Lung (tissue), 17 donors: ENCODE measurements at places on chromosomes 6 and 20. TPM values are rescaled to one million over a fixed set of nuclear protein-coding genes. Genes with fewer than 3 reads are reported as not detected.

GRCh38 chr6:123211777-123212545, 215.9 kb downstream of the CLVS2 start:
- H3K4me3 ChIP-seq, result no peak overlapping the region
- H3K4me1 ChIP-seq, result no peaks in the 10 kb centered on the region
- DNase-seq, result no peak

DNA sequence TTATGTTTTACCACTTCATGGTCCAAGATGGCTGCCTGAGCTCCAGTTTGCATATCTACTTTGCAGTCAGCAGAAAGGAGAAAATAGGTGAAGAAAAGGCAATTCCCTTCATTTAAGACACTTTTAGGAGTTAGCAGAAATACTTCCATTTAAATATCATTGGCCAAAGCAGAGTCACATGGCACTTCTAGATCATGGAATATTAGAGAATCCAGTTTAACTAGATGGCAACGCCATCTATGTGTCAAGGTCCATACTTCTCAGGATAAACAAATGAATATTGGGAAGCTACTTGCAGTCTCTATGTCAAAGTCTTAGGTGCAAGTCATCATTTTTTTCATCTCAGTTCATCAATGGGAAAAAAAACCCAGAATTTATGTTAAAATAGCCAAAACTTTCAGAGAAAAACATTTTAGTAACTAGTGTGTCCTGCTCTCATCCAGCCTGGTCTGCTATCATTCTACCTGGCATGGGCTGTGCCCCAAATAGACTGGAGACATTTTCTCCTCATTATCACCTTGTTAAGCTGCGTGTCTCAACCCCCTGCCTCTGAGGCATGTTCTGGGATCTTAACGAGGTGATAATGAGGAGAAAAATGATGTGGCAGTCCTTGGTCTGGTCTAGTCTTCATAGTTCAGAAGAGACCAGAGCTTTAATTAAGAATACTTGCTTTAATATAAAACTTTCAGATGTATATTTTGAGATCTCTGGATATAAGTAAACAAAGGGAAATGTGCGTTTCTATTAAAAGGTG, 227.3 kb downstream of the TBX18 start:
- no peaks in the 10 kb centered on the region for H3K36me3 ChIP-seq
- no peaks in the 10 kb centered on the region for H3K4me1 ChIP-seq
- H3K27me3 ChIP-seq, result no peaks in the 10 kb centered on the region
- no peak for DNase-seq
- H3K27ac ChIP-seq, result no peak overlapping the region
- H3K4me3 ChIP-seq, result no peak overlapping the region

- no peaks in the 10 kb centered on the region for H3K4me1 ChIP-seq
- H3K36me3 ChIP-seq, result no peaks in the 10 kb centered on the region
- H3K27me3 ChIP-seq, result no peaks in the 10 kb centered on the region
- DNase-seq, result no peak
- no peak overlapping the region for H3K27ac ChIP-seq
- no peak overlapping the region for H3K4me3 ChIP-seq
Observed at GRCh38 chr6:164570801-164571200, 738.6 kb downstream of the C6orf118 start.

DNA sequence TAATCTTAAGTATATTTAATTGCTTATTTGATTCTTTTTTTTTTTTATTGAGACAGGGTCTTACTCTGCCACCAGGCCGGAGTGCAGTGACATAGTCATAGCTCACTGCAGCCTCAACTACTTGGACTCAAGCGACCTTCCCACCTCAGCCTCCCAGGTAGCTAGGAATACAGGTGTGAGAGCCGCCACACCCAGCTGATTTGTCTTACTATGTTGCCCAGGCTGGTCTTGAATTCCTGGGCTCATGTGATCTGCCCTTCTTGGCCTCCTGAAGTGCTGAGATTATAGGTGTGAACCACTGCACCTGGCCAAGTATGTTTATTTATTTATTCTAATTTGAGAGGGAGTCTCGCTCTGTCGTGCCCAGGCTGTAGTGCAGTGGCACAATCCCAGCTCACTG, 38.2 kb downstream of the PTPN1 start:
- no peak overlapping the region for H3K4me3 ChIP-seq
- H3K36me3 ChIP-seq, result no peaks in the 10 kb centered on the region
- no peaks in the 10 kb centered on the region for H3K27me3 ChIP-seq
- peaks cover 13% of the 10 kb centered on the region for H3K4me1 ChIP-seq

GRCh38 chr20:60237981-60238380, 279.8 kb downstream of the CDH26 start:
- no peaks in the 10 kb centered on the region for H3K36me3 ChIP-seq
- H3K4me1 ChIP-seq, result no peaks in the 10 kb centered on the region
- no peak overlapping the region for H3K4me3 ChIP-seq
- no peaks in the 10 kb centered on the region for H3K27me3 ChIP-seq

DNA sequence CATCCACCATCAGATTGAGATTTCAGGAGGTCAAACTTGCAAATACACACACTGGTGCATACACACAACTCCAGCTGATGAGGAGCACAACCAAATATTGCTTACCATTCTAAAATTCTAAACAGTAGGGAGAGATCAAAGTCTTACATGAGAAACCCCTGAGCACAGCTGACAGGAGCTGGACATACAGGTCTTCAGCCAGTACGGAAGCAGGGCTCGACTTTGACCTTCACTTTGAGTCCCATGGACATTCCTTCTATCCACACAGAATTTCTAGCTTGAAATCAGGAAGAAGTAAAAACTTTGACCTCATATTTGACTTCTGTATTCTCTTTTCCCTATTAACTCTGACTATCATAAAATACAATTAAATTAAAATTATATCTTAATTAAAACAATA, 90.2 kb downstream of the PRKN start:
- no peaks in the 10 kb centered on the region for H3K4me1 ChIP-seq
- no peak overlapping the region for H3K4me3 ChIP-seq
- H3K27me3 ChIP-seq, result no peaks in the 10 kb centered on the region
- H3K27ac ChIP-seq, result no peak overlapping the region
- DNase-seq, result no peak
- H3K36me3 ChIP-seq, result no peaks in the 10 kb centered on the region

The KCNK16 gene
- not detected for total RNA-seq

The CCN5 gene
- total RNA-seq, result 0.23 TPM

The POM121L2 gene
- total RNA-seq, result not detected
